ENCODE measurements at places on chromosomes 7 and 10.

GRCh38 chr7:127245002-127245401 lies 7.7 kb downstream of the GRM8 start:
- DNase-seq = no peak

DNA sequence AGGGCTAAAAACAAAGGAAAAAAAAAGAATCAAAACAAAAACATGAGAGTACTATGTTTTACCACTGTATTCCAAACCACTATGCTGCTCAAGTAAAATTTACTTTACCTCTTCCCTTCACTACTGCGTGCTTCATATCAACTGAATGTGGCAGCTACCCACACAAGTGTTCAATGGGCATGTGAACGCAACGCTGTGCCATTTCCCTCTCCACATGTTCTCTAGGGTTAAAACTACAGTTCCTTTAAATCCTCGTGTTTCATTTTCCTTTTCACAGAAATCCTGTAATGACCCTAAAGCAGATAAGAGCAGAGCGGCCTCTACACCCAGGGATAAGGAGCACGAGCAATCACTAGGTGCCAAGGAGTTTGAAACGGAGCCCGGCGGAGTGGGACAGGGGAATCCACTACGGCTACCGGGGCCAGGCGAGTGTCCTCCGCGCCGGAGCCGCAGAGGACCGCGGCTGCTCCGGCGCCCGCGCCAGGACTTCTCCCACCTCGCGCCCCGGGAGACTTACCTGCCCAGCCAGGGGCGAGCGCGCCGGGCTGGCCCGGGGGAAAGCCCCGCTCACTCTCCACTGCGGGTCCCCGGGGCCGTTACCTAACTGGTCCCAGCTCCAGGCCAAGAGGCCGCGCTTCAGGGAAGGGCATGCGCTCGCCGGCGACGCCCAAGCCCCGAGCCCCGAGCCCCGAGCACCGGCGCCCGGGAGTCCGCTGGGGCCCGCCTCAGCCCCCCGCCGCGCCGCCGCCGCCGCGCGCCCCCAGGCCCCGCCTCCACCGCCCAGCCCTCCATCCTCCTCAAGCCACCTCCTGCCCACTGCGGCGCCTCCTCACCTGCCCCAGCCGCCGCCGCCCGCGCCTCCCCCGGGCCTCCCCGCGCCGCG lies 711 bp downstream of the NAMPT start:
- DNase-seq = peak; percentile 93

GRCh38 chr10:35409094-35409582 lies 72.8 kb downstream of the CCNY start:
- peak; percentile 77 for DNase-seq

- DNase-seq = no peak
These were observed 330.1 kb upstream of the MGMT start for GRCh38 chr10:129136951-129137350.

GRCh38 chr7:8261711-8262695 lies at the start of gene ICA1:
ICA1 (minus strand) TSS chr7:8262167; CDS start chr7:8235926, 26,241 bp downstream.
- DNase-seq = no peak

GRCh38 chr7:138917771-138918170 lies 63.4 kb downstream of the KIAA1549 start:
- DNase-seq = no peak

GRCh38 chr7:130970196-130970595 lies 236.2 kb upstream of the KLF14 start:
- no peak for DNase-seq

GRCh38 chr10:99984211-99985034 lies 25.3 kb downstream of the DNMBP start:
- DNase-seq = no peak

GRCh38 chr10:47249881-47250280 lies 50.1 kb upstream of the GDF10 start:
- no peak for DNase-seq

- DNase-seq = peak; percentile 89
These were observed 1.5 kb downstream of the IL15RA start for GRCh38 chr10:5975641-5976473.

DNA sequence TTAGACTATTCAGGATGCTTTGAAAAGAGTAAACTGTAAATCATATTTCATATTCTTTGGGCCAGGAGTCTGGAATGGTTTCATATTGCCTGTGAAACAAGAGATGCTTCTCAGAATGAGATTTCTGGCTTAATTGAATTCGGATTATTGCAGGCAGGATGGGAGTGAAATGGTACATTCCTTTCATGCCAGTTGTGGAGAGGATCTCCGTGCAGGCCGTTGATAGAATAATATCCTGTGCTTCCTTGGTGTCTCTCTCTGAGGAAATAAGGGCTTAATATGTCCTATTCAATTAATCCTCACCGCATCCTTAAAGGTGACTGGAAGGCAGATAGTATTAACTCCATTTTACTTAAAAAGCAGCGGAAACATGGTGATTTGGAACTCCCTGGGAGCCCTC lies 56.6 kb downstream of the CUX1 start:
- DNase-seq = no peak

DNA sequence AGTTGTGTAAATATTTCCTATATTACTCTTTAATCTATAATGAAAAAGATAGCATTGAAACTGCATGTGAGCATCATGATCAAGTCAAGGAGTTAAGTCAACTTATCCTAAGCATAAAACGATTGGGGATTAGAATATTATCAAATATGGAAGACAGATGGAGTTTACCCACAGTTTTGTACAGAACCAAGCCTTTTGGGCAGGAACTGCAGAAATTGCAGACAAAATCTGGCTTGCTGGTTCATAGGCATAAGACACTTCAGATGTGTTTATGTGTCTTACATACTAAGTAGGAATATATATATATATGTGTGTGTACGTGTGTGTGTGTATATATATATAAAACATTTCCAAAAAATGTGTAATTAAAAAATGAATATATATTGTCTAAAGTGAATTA lies 375.4 kb upstream of the TPK1 start:
- no peak for DNase-seq

- DNase-seq = no peak
These were observed 24.9 kb upstream of the ADO start for GRCh38 chr10:62779487-62780248.

DNA sequence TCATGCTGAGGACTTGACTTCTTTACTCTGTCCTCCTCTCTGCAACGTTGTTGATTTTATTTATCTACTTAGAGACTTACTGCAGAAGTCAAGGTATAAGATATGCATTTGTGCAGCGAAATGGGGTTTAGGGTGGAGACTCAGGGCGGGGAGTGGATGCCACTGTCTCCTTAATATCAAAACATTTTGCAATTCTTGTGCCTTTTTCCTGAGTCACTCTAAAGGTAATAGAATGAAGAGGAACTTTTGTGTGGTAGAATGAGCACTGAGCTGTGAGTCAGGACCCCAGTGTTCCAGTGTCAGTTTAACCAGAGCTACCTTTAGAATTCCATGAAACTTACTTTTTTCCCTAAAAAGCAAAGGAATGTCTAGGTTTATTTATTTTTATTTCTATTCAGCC lies 78.2 kb downstream of the VTI1A start:
- no peak for DNase-seq

GRCh38 chr7:151876899-151877777 lies at the start of gene PRKAG2:
PRKAG2 (minus strand) TSS chr7:151877115; CDS start chr7:151876620, 495 bp downstream.
- peak; percentile 77 for DNase-seq

DNA sequence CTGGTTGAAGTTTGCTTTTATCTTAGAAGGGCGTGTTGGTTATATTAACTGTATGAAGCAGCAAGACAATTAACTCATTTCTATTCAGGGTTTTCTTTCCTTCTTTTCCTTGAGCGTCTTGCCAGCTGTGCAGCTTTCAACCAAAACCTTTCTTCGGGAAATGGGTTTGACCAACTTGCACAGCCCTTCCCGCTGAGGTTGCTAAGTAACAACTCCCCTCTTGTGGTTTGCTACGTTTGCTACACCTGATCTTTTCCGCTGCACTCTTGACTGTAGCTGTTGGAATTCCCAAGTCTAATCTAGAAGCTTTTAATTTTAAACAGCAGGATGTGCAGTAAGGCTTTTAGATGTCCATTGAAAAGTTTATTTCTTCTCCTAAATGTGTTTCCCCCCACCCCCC lies 116.9 kb downstream of the CDCA7L start:
- no peak for DNase-seq

DNA sequence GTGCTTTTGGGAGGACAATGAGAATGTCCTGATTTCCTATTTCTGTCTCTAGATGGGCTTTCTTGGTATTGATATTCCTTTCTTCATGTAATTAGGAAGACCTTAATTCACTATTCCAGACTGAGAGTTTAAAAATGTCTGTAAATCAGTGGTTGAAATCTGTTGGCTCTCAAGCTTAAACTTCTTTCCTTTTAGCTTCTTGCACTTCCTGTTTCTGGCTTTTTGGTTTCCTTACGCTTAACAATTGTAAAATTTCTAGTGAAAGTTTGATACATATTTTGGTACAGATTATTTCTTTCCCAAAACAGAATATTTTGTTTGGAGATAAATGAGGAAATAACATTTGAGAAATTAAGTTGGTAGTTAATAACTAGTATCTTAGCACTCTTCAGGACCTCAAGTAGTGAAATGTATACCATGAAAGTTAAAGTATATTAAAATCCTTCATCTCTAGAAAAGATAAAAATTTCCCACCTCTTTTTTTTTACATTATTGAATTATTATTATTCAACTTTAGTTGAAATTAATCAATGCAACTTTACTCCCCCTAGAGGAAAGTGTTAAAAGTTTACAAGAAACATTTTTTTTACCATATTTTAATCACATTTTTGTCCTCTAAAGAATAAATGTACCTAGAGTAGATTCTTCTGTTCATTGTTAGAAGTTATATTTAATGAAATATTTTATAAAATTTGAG lies 137.2 kb downstream of the PHTF2 start:
- DNase-seq = no peak

DNA sequence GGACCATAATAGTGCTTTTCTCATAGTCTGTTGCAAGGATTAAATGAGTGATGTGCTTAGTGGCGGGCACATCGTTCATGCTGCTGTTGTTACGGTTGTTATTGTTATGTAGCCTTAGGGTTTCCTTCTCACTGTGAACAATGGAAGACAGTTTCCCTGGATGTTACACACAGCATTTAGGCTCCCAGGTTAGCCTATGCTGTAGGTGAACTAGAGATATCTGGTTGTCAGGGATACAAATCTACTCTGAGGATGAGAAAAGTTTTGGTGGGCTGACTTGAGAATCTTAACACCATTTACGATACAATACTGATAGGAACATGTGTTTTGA lies 14.7 kb downstream of the SH3PXD2A start:
- no peak for DNase-seq

GRCh38 chr10:63758080-63758479 lies 236.9 kb downstream of the REEP3 start:
- no peak for DNase-seq

DNA sequence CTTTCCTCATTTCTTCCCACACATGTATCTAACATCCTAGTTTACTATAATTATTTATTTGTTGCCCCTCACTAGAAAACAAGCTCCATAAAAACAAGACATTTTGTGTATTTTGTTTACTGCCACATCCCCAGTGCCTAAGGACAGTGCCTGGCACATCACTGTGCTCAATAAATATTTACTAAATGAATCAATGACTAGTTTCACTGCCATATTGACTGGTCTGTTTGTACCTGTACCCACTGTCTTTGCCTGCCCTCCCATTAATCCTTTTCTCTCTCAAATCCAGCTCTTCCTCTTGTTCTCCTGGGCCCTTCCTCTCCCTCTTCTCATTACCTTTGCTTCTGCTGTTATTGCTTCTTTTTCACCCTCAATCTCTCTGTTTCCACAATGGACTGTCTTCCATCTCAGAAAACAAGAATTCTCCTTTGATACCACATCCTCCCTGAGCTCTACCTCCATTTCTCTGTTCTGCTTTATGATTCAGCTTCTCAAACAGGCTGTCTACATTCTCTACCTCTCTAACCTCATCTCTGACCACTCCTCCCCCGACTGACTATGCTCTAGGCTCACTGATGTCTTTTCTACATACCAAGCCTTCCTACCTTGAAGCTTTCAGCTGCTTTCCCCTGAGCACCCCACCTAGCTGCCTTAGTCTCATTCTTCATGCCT lies 8.3 kb upstream of the FAM133B start:
- no peak for DNase-seq

DNA sequence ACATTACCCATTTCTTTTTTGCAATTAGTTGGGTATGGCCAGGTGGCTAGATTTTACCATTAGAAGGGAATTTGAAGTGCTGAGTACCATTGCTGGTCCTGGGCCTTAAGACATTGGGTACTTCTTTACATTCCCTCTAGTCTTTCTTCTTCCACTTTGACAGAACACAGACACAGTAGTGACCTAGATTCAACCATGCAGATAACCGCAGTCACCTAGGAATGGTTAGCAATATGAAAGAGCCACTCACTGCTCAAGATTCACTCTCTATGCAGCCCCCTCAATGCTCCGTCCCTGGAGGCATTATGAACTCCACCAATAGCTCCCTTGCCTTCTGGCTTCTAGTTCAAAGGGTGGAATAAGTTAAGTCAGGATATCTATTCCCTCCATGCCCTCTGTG lies 16.2 kb upstream of the PON1 start:
- no peak for DNase-seq

GRCh38 chr10:86630079-86630478 lies 24.3 kb upstream of the OPN4 start:
- DNase-seq = no peak

GRCh38 chr7:148973256-148973655 lies 55.0 kb downstream of the PDIA4 start:
- DNase-seq = no peak

- peak; percentile 31 for DNase-seq
These were observed 457 bp downstream of the ACADSB start for GRCh38 chr10:123009105-123009820.

GRCh38 chr10:12350167-12350872 lies 973 bp downstream of the CAMK1D start:
- DNase-seq = peak; percentile 38

DNA sequence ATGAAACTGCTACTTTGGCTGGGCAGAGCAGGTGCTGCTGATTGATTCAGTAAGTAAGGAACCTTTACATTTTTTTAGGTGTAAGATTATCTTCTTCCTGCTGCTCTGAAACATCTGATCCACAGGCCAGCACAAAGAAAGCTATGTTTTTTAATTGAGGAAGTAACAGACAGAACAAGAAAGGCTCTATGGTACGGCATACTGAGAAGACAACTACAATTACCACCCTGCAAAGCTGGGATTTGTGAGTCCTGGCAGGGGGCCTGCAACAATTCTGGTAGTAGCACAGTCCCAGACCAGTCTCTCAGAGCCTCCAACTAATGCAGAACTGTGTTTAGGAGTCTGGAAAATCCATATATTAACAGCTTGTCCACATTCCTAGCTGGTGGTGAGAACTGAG lies 103.0 kb upstream of the LRRTM3 start:
- no peak for DNase-seq

- no peak for DNase-seq
These were observed 5.2 kb upstream of the HOXA2 start for GRCh38 chr7:27107391-27108381.

- DNase-seq = no peak
These were observed 14.9 kb downstream of the UNCX start for GRCh38 chr7:1247527-1248041.

Data from bone marrow (tissue), 2 donors.